ENCODE measurements at places on chromosomes 16 and 17.

- no peak for DNase-seq
These were observed 6.2 kb downstream of the CRISPLD2 start for GRCh38 chr16:84825896-84826557.

GRCh38 chr17:7235693-7236665 is 1.7 kb upstream of the DVL2 start:
- no peak for DNase-seq

DNA sequence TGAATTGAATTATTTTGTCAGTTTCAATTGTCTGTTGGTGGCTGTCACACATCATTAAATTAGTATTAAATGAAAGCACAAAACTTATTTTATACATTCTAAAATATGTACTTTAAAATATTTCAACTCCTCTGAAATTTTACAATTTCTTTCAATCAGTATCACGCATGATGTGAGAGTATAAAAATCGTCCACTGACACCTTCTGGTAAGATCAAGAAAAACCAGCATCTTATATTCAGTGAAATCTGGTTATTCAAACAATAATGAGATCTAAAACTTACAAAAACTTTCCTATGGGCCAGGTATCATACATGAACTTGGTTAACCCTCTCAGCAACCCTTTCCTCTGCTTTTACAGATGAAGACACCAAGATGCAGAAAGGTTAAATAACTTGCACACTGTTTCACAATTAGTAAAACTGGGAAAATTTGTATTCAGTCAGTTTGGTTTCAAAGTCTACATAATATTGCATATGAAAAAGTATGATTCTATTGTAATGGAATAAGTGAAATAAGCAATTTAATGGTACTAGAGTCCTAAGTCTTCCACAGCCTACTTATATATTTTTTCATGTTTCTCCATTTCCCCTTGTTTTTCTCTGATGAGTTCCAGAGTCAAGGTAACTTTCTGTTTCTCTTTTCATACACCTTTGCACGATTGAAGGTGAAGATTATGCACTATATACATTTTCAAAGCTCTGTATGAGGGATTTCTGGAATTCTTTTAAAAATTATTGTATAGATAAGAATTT is 58.7 kb downstream of the EFCAB5 start:
- no peak for DNase-seq

- DNase-seq, result no peak
These were observed 49.2 kb downstream of the EFCAB13 start for GRCh38 chr17:47373002-47373401.

DNA sequence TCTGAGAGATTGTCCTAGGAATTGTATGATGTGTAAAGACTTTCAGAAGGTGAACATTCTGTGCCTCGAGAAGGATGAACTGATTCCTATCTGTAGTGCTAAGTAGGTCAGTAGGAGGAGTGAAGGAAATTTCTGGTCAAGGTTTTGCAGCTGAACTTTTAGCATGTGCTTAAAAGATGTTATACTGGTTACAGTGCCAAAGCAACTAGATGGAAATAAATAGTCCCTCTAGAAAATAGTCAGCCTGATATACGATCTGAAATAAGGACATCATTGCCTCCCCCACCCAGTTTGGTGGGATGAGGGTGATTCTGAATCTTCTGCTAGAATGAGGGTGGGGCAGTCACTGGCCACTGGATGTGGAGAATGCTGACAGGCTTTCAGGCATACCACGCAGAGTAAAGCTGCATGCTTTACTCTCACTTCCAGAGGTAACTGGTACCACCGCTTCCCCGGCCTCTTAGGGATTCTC is 57.2 kb upstream of the VPS4A start:
- no peak for DNase-seq

GRCh38 chr16:1120577-1120941 is 24.5 kb upstream of the C1QTNF8 start:
- no peak for DNase-seq

GRCh38 chr17:17381446-17382064 is 78.4 kb downstream of the NT5M start:
- DNase-seq, result no peak

DNA sequence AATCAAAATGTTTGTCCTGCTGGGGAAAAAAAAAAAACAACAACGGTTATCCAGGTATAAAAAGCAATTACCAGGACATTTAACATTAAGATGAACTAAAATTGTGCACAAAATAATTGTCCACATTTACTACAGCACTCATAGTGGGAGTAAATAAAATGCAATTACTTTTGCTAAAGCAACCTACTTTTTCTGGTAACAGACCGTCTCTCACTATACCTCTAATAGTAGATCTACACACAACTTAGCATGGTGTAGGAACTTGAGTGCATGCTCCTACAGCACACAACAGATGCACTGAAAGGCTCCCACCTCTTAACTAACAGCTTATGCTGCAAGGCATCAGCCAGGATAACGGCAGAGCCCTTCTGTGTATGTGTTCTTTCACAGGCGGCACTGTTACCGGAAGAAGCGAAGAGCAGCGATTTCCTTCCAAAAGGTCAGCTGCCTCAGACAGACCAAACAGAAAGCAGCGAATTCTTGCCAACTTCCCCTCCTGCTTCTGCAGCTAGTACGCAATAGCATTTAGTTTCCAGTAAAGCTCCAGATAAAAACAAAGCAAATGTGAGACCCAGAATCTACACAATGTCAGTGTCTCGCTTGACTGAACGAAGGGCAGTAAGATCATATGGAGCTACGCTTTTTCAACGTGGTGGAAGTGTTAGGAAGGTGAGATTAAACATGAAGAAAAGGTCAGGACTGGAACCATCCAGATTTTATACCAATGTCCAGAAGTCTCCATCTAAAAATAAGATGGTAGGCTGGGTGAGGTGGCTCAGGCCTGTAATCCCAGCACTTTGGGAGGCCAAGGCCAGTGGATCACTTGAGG is 27.6 kb downstream of the STAT5B start:
- peak; percentile 65 for DNase-seq

- no peak for DNase-seq
These were observed 3.6 kb downstream of the BORCS6 start for GRCh38 chr17:8186446-8186786.

DNA sequence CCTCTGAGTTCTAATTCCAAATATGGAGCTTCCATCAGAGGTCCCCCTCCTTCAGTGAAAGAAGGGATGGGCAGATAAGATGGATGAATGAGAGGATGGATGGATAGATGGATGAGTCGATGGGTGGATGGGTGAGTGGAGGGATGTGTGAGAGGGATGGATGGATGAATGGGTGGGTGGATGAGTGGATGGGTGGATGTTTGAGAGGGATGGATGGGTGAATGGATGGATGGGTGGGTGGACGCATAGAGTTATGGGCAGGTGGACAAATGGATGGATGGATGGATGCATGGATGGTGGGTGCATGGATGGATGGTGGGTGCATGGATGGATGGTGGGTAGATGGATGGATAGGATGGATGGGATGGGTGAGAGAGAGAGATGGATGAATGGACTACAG is 69.0 kb downstream of the MGAT5B start:
- DNase-seq, result no peak

GRCh38 chr17:57747221-57748017 is 2.3 kb upstream of the CCDC182 start:
- no peak for DNase-seq

GRCh38 chr16:72371307-72372086 is 199.5 kb upstream of the PMFBP1 start:
- no peak for DNase-seq

GRCh38 chr16:50665128-50665878 is 15.8 kb downstream of the SNX20 start:
- peak; percentile 73 for DNase-seq

DNA sequence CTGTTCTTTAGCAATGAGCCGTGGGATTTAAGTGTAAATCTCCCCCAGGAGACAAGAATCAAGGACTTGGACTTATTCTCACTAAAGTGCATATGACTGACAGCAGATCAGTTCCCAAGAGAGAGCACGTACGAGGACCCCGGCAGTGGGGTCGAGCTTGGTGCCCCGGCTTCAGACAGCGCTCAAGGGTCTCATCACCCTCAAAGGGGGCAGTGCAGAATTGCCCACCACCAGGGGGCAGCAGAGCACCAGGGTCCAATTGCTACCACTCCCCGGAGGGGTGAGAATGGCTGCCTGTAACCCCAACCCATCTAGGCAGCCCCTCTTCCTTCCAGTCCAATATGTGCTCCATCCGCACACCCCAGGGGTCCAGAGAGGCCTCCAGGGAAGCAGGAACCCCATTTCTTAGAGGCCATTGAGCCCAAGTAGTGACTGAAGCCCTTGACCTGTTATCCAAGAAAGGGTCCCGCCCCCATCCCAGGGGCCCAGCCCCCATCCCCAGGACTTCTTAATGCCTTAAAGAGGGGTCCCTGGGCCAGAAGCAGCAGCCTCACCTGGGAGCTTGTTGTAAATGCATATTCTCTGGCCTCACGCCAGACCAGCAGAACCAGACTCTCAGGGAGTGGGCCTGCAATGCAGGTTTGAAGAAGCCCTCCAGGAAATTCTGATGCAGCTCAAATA is 86.1 kb downstream of the ZDHHC7 start:
- peak; percentile 55 for DNase-seq

GRCh38 chr16:4194661-4195060 is 47.2 kb downstream of the SRL start:
- DNase-seq, result no peak

GRCh38 chr16:21302898-21303528 is 24.9 kb upstream of the CRYM start:
- no peak for DNase-seq

GRCh38 chr17:81135505-81136278 is 29.6 kb upstream of the PVALEF start:
- DNase-seq, result no peak

DNA sequence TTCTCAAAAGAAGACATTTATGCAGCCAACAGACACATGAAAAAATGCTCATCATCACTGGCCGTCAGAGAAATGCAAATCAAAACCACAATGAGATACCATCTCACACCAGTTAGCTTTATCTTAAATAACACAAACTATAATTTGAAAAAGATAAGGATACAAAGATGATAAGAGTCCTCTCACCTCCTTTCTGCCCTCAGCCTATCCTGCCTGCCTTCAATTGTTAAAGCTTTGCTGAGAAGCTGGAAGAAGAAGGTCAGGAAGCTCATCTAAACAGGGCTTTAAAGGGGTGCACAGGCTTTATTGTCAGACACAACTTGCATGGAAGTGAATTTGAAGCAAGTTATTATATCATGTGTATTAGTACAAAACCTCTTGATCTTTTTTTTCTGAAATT is 676.3 kb upstream of the GOT2 start:
- DNase-seq, result no peak

DNA sequence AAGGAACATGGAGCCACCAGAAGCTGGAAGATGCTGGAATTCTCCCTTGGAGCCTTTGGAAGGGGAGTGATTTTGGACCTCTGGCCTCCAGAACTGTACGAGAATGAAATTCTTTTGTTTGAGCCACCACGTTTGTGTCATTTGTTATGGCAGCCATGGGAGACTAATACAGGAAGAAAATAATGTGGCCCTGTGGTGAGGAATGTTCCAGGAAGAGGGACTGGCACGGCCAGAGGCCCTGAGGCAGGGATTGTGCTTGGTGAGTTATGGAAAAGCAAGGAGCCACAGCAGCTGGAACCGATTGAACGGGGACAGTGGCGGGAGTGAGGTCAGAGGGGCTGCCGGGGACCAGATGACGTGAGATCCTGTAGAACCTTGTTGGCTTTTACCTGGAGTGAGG is 51.4 kb downstream of the CFAP20 start:
- no peak for DNase-seq

DNA sequence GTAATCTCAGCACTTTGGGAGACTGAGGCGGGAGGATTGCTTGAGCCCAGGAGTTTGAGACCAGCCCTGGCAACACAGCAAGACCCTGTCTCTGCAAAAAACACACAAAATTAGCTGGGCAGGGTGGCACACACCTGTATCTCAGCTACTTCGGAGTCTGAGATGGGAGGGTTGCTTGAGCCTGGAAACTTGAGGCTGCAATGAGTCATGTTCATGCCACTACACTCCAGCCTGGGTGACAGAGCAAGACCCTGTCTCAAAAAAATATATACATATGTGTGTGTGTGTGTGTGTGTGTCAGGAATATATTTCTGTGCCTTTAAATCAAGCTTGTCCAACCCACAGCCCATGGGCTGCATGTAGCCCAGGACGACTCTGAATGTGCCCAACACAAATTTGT is 55.2 kb downstream of the CRISPLD2 start:
- DNase-seq, result no peak

DNA sequence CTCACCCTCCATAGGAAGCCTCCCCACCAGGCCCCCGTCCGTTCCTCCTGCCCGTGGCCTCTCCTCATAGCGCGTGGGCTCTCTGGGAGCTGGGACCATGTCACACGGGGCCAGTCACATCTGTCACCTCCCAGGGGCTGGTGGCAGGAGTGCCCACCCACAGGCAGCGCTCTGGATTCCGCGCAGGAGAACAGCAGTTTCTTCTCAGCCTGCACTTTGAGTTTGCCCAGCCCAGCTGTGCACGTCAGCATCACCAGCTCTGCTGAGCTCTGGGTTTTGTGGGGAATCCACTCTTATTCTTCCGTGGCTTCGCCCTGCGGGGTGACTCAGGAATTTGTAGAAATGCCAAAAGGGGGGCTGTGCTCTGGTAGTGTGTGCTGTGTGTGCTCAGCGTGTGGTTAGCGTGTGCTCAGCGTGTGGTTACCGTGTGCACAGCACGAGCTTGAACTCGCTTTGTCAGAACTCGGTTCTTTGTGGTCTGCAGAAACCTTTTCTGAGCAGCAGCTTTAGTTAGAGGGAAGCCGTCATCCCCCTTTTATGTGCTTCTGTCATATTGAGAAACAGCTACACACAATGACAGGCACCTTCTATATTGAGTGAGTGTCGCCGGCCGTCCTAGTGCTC is 3.2 kb downstream of the ACSF3 start:
- DNase-seq, result peak; percentile 81

DNA sequence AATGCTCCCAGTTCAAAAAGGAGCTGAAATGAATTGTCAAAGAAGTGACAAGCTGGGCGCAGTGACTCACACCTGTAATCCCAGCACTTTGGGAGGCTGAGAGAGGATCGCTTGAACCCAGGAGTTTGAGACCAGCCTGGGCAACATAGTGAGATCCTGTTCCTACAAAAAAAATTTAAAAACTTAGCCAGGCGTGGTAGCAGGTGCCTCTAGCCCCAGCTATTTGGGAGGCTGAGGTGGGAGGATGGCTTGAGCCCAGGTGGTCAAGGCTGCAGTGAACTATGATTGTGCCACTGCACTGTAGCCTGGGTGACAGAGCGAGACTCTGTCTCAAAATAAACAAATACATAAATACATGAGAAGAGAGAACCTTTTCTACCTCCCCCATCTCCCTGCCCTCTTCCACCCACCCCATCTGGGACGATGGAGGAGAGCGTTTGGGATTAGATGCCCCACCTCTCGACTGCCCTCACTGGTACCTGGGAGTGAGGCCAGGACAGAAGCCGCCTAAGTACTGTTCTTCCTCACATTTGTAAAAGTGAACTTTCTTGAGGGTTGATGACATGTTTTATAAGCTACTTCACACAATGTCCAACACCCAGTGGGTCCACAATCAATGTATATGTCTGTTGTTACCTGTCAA is 2.4 kb downstream of the IL4R start:
- DNase-seq, result no peak
